Stimulated activated CD4-positive, alpha-beta T cell treated with anti-CD3 and anti-CD28 coated beads, Interleukin-4, amount 100 ng/mL, for 24 hours (primary cell): ENCODE measurements at places on chromosomes 1 and 21.

GRCh38 chr1:213183036-213183672 is 132.1 kb downstream of the RPS6KC1 start:
- no peak for DNase-seq

DNA sequence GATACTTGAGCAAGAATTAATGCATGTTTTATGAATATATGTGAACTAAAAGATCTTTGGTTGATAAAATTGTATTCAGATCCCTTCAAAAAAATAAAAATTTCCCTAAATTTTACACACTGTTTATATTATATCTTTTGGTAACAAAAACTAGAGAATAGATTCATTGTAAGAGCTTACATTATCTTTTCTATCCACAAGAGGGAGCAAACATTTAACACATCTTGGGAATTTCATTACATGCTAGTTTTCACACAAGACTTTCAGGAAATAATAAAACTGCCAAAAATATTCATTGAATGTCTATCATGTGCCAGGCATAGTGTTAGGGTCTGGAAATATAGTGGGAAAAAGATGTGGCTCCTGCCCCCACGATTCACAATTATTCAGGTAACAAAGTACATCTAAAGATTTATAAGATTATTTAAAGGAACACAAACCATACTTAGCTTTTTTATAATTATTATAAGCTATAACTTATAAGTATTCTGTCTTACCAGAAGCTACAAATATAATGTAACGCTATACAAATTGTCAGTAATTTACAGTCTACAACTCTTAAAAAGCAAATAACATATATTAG is 30.6 kb downstream of the FAF1 start:
- DNase-seq = no peak

- no peak for DNase-seq
These were observed 85.1 kb upstream of the RHOU start for GRCh38 chr1:228650141-228650540.

- no peak for DNase-seq
These were observed 147.1 kb downstream of the SPATA46 start for GRCh38 chr1:162229549-162229948.

DNA sequence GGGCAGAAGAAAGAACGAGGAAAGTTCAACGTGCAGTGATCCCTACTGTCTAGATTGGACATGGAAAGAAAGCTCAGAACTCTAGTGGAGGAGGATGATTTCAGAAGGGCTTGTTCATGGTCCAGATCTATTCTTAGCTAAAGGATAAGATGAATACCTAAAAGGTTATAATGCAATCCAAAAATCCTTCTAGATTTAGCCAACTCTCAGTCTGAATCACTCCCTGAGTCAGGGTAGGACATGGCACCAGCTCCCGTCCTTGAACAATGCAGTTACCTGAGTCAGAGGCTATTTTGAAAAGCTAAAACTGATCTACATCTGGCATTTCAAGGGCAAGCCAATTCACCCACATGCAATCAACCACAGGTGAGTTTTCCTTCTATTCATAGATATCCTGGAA is 38.8 kb upstream of the HIVEP3 start:
- DNase-seq = no peak

- no peak for DNase-seq
These were observed 18.4 kb downstream of the CEP170 start for GRCh38 chr1:243236604-243237252.

DNA sequence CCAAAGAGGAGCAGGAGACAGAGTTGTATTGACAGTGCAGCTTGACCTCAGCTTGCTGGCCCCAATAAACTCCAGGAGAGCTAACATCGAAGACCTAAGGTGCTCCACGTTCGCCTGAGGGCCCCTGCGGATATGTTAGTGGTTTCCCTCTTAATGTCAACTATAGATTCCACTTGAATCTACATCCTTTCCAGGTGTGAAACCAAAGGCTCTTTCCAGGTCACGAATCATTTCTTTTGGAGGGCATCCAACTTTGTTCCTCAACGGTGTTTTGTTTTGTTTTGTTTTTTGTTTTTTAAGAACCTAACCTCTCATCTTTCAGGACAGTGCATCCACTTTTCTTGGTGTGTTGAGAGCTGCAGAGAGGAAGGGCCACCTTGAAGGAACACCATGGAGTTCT is 267.6 kb upstream of the SGIP1 start:
- no peak for DNase-seq

DNA sequence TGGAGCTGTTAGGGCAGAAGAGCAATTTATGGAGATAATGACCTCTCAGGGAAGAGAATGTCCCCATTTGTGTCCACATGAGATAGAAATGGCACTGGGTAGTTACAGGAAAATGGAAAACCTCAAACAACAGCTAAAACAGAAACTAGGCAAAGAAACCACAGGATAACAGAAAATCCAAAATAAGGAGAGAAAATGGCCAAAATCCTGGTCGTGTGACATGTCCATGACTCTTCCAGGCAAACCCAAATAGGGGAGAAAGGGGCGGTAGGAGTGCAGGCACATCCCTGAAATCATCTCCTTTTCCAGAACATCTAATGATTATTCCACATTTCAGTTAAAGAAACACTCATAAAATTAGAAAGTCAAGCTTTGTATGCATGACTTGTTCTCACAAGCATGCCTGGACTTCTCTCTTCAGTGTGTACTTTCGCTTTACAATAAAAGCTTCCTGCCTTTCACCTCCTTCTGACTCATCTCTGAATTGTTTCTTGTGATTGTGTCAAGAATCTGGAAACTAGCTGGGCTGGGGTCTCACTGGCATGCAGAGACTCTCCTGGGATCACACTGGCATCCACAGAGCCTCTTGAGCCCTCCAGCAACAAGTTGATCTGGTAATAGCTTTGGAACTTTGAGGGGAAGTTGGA is 171.4 kb upstream of the ZP4 start:
- DNase-seq = no peak
